ENCODE measurements at places on chromosomes 4 and X.

DNA sequence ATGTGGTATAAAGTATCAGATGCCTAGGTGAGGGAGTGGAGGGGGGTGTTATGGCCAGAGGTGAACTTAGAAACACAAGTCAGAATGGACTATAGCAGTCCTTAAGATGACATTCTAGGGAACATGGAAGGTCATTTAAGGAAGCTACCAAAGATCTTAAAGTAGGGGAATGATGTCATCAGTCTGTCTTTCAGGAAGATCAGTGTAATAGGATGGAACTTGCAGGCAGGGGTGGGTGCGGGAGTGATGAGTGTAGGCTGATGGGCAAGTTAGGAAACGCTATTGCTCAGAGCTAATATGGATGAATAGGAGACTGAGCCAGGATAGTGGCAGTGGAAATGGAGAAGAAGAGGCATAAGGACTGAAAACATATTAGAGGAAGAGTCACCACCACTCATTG lies 27.5 kb upstream of the CWH43 start:
- no peak for DNase-seq
- peaks cover 16% of the 10 kb centered on the region for H3K4me1 ChIP-seq
- H3K36me3 ChIP-seq: no peaks in the 10 kb centered on the region
- H3K27me3 ChIP-seq: no peaks in the 10 kb centered on the region

DNA sequence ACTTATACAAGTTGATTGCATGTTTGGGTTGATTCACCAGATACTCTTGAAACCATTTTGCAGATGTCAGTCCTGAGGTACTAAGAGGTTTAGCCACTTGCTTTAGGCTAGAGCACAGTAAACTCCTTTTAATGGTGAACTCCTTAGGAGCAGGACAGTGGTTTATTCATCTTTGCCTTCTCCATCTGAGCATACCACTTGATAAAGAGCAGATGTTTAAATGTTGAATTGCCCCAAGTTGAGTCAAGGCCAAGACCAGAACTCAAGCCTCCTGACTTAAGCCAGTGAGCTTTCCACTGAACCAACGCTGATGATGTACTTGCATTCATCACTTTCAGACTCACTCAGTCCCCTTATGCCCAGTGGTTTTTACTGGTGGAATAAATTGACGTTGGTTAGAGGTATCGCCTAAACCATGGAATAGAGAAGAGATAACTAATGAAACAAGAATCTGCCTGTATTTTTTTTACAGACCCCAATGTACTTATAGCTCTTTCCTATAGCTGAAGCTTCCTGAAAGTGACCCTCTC lies 7.5 kb downstream of the DAPP1 start:
- DNase-seq: no peak
- no peaks in the 10 kb centered on the region for H3K4me1 ChIP-seq
- no peak overlapping the region for H3K4me3 ChIP-seq
- H3K27me3 ChIP-seq: no peaks in the 10 kb centered on the region
- H3K36me3 ChIP-seq: no peaks in the 10 kb centered on the region

- H3K27ac ChIP-seq: no peak overlapping the region
- no peak overlapping the region for H3K4me3 ChIP-seq
- H3K27me3 ChIP-seq: no peaks in the 10 kb centered on the region
- no peaks in the 10 kb centered on the region for H3K36me3 ChIP-seq
- no peaks in the 10 kb centered on the region for H3K4me1 ChIP-seq
- DNase-seq: no peak
Observed at GRCh38 chr4:64250488-64250887, 158.8 kb downstream of the TECRL start.

- no peaks in the 10 kb centered on the region for H3K4me1 ChIP-seq
- no peaks in the 10 kb centered on the region for H3K36me3 ChIP-seq
- DNase-seq: peak; percentile 9
- peak overlapping the region; percentile 98 for H3K27ac ChIP-seq
Observed at GRCh38 chrX:120604361-120604782, 471 bp downstream of the MCTS1 start.

DNA sequence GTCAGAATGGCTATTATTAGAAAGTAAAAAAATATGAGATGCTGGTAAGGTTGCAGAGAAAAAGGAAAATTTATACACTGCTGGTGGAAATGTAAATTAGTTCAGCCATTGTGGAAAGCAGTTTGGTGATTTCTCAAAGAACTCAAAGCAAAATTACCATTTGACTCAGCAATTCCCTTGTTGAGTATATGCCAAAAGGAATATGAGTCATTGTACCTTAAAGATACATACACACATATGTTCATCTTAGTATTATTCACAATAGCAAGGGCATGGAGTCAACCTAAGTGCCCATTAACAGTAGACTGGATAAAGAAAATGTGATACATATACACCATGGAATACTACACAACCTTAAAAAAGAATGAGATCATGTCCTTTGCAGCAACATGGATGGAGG lies 148.2 kb downstream of the COMMD8 start:
- no peaks in the 10 kb centered on the region for H3K27me3 ChIP-seq
- H3K4me1 ChIP-seq: no peaks in the 10 kb centered on the region
- H3K36me3 ChIP-seq: no peaks in the 10 kb centered on the region
- no peak overlapping the region for H3K27ac ChIP-seq

- DNase-seq: no peak
- no peak overlapping the region for H3K4me3 ChIP-seq
- H3K27me3 ChIP-seq: no peaks in the 10 kb centered on the region
Observed at GRCh38 chr4:151692821-151693673, 67.8 kb downstream of the GATB start.

DNA sequence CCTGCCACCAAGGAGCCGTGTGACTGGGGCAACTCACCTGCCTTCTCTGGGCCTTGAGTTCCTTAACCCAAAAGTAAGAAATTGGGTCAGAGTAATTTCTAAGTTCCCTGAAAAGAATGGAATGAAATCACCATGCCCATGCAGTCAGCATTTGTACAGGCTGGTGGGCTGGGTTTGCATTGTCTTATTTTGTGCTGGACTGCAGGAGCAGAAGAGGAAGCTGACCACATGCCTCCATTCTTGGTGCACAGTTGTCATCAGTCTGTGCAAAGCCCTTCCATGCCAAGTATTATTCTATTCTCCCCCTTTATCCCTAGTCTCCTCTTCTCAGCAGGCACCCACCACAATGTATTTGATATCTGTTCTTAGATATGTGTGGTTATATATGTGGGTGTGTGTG lies 56.3 kb downstream of the FHDC1 start:
- no peaks in the 10 kb centered on the region for H3K4me1 ChIP-seq
- no peaks in the 10 kb centered on the region for H3K36me3 ChIP-seq
- no peak overlapping the region for H3K27ac ChIP-seq
- no peak for DNase-seq
- H3K27me3 ChIP-seq: no peaks in the 10 kb centered on the region

- H3K4me1 ChIP-seq: 0 out of 2 replicates have a peak, but pooled peaks cover 4% of the 10 kb centered on the region
- no peaks in the 10 kb centered on the region for H3K27me3 ChIP-seq
- peak overlapping the region; percentile 51 for H3K4me3 ChIP-seq
- peak overlapping the region; percentile 75 for H3K27ac ChIP-seq
Observed at GRCh38 chr4:54090804-54091623, 8.9 kb upstream of the GSX2 start.

DNA sequence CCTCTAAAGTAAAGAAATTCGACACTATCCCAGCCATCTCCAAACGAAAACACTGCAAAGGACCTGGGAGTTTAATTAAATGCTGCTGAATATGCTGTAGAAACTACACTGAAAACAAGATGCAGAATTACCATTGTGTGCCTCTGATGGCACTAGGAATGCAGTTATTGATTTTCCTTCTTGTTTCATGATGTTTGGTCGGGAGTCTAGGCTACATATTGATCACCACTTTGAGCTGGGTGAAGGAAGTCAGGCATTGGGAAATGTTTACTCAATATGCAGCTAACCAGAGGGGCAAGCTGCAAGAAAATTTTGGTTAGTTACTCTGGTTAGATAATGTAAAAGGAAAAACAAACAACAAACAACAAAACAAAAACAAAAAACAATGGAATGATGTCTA lies 650.7 kb upstream of the GALNTL6 start:
- H3K36me3 ChIP-seq: no peaks in the 10 kb centered on the region
- no peaks in the 10 kb centered on the region for H3K4me1 ChIP-seq
- no peaks in the 10 kb centered on the region for H3K27me3 ChIP-seq
- no peak overlapping the region for H3K27ac ChIP-seq
- no peak overlapping the region for H3K4me3 ChIP-seq

GRCh38 chrX:75115707-75116413 lies 40.2 kb downstream of the ABCB7 start:
- H3K27me3 ChIP-seq: no peaks in the 10 kb centered on the region
- H3K4me3 ChIP-seq: no peak overlapping the region
- DNase-seq: no peak
- no peaks in the 10 kb centered on the region for H3K4me1 ChIP-seq
- no peaks in the 10 kb centered on the region for H3K36me3 ChIP-seq
- no peak overlapping the region for H3K27ac ChIP-seq

DNA sequence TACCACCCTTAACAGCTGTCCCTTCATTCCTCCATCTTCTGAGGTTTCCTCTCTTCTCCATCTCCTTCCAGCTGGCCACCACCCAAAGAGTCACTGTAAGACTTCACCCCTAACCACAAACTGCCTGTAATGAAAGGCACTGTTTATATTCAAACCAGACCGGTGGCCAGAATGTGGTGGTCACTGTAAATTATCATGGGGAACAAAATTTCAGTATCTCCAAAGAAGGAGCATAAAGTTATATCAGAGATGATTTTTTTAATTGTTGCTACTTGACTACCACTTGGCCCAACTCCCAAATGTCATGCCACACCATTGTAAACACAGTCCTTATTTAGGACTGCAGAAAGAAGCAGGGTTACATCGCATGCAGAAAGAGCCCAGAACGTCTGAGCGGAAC lies 44.8 kb downstream of the SMARCA1 start:
- H3K27me3 ChIP-seq: no peaks in the 10 kb centered on the region
- no peaks in the 10 kb centered on the region for H3K36me3 ChIP-seq
- H3K4me3 ChIP-seq: no peak overlapping the region

GRCh38 chrX:8657883-8658282 lies 74.1 kb downstream of the ANOS1 start:
- H3K4me3 ChIP-seq: no peak overlapping the region
- no peak for DNase-seq
- H3K36me3 ChIP-seq: no peaks in the 10 kb centered on the region
- no peaks in the 10 kb centered on the region for H3K27me3 ChIP-seq
- no peaks in the 10 kb centered on the region for H3K4me1 ChIP-seq
- H3K27ac ChIP-seq: no peak overlapping the region

- H3K4me1 ChIP-seq: no peaks in the 10 kb centered on the region
- no peak overlapping the region for H3K27ac ChIP-seq
- no peak overlapping the region for H3K4me3 ChIP-seq
Observed at GRCh38 chr4:148060264-148061140, 328.6 kb downstream of the ARHGAP10 start.

DNA sequence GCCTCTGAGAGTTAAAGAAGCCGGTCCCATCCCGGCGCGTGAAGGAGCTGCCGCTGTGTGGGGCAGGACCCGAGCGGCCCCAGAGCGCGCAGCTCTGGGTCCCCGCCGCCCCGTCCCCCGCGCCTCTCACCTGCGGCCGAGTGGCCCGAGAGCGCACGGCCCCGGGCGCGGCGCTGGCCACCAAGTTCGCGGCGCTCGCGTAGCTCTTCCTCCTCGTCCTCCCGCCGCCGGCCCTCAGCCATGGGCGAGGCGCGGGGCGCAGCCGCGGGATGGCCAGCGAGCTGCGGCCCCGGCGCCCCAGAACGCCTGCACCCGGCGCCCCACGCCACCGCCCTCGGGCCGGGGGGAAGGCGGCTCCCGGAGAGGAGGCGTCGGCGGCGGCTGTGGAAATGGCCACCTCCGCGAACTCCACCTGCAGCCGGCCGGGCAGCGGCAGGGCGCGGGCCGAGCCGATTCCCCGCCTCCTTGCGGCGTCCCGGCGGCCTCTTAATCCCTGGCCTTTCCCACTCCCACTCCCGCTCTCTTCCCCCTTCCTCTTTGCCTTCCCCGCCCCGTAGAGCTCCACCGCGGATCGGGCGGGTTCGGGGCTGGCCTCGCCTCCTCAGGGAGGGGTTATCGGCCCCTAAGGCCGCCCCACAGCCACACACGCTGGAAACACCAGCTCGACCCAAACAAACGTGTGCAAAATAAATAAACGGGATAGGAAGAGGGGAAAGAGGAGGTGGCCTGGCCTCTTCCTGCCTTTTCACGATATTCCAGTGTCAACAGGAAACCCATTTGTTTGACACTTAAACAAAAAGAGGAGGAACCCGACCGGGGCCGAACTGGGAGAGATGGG lies at the start of gene SH3D19:
Gene SH3D19, minus strand, starts transcription at position 495 of the 838 bp plus-strand sequence. Its CDS starts 253 bp downstream, at position 242.
- H3K36me3 ChIP-seq: no peaks in the 10 kb centered on the region
- peak within 1 kb of the TSS; percentile 89 for H3K27ac ChIP-seq
- peak within 1 kb of the TSS; percentile 59 for H3K4me3 ChIP-seq

GRCh38 chr4:48748949-48749596 lies 31.0 kb downstream of the FRYL start:
- DNase-seq: no peak
- H3K27me3 ChIP-seq: no peaks in the 10 kb centered on the region
- H3K36me3 ChIP-seq: no peaks in the 10 kb centered on the region
- no peaks in the 10 kb centered on the region for H3K4me1 ChIP-seq
- no peak overlapping the region for H3K4me3 ChIP-seq

DNA sequence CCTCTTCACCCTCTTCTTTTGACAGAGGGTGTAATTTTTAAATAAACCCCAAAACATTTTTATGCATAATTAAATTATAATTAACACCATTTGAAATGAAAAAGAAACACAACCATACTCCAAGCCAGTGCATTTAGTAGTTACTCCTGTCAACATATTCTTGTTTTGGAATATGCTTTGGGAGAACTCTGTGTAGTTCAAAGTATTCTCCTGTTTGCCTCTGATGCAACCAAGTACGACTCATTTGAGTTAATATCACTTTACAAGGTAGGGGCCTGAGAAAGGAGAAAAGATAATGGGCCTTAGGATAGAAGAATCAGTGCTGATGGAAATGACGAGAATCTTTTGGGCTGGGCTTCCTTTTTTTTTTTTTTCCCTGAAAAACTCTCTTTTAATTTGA lies 2.7 kb downstream of the PTPN13 start:
- no peak overlapping the region for H3K4me3 ChIP-seq
- no peaks in the 10 kb centered on the region for H3K4me1 ChIP-seq
- H3K36me3 ChIP-seq: no peaks in the 10 kb centered on the region
- H3K27ac ChIP-seq: no peak overlapping the region
